ENCODE measurements at places on chromosomes 16 and 17. TPM values are rescaled to one million over a fixed set of nuclear protein-coding genes. Genes with fewer than 3 reads are reported as not detected.

GRCh38 chr17:29619251-29619650, 3.5 kb downstream of the CORO6 start:
- DNase-seq: peak; percentile 48

- DNase-seq: peak; percentile 33
Observed at GRCh38 chr17:12391468-12391867, 274.2 kb upstream of the MYOCD start.

DNA sequence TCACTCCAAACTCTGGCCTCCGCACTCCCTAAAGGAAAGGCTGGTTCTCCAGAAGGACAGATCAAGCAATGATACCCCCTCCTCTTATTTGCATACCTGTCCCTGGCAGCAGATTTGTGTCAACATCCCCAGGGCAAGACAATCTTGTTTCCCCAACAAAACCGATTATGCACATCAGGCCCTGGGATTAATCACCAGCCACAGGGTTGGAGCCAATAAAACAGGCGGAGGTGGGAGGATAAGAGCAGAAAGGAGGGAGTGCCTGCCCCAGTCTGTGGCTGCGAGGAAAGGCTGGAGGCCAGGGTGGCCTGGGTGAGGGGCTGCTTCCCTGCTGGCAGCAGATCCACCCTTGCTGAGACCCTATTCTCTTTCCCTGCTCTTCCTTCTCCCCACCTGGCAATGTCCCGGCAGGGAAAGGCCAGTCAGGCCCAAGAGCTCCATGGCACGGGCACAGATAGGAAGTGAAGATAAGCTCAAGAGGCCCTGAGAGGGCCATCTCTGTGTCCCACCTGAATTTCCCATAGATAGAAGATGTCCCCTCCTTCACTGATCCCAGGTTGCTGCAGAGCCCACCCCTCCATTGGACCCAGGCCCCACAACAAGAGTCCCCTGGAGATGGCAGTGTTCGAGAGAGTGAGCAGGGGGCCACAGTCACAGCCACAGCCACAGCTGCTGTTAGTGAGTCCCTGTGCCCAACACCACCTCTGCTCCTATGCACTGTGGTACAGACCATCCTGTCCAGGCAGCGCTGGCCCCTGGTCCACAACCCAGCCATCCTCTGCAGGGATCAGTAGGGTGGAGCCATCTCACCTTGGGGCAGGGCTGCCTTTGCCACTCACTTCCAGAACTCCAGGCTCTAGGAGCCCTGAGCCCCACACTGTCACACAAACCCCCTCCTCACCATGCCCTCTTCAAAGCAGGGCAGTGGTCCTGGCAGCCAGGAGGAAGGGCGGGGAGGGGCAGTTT, 137.5 kb downstream of the SDK2 start:
- no peak for DNase-seq

DNA sequence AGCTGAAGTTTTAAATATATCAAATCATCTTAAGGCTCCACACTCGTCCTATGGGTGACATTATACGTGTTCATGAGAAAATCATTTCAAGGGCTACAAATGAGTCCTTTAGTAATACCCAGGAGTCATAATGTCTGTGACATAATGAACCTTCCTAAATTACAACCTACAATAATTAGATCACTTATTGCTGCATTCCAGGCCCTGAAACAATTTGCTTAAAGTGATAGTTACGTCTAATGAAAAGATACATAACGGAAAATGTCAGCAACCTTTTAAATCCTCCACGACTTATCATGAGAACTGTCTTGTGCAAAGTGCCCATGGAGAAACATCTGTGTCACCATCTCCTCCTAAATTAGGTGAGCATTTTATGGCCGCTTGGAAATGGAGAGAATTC, 43.4 kb downstream of the IRX3 start:
- DNase-seq: no peak

GRCh38 chr16:566475-567372, at the start of gene NHLRC4:
NHLRC4 (plus strand) TSS chr16:567005; CDS start chr16:568048, 1,043 bp downstream.
- DNase-seq: no peak

- no peak for DNase-seq
Observed at GRCh38 chr16:87227296-87227951, 89.8 kb downstream of the C16orf95 start.

DNA sequence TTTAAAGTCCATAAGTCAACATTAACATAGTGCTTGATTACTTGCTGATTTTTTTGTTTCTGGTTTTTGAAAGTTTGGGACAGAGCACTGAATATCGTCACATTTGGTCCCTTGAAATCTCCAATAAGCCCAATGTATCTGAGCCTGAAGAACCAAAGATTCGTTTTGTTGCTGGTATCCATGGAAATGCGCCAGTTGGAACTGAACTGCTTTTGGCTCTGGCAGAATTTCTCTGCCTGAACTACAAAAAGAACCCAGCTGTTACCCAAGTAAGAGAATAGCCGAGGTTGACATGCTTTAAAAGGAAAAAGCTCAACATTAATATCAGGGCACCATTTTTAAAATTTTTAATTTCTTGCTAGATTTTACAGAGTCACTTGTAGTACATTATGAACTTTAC, 27.7 kb upstream of the GOSR1 start:
- no peak for DNase-seq

- no peak for DNase-seq
Observed at GRCh38 chr16:64133366-64133765, 988.5 kb downstream of the CDH11 start.

GRCh38 chr17:76996741-76997694, 128.8 kb downstream of the MGAT5B start:
- no peak for DNase-seq

GRCh38 chr16:85360323-85361277, 248.3 kb upstream of the CIBAR2 start:
- DNase-seq: no peak

GRCh38 chr16:14109782-14110727, 38.9 kb downstream of the MRTFB start:
- no peak for DNase-seq

- no peak for DNase-seq
Observed at GRCh38 chr16:84291226-84291625, 3.5 kb upstream of the WFDC1 start.

DNA sequence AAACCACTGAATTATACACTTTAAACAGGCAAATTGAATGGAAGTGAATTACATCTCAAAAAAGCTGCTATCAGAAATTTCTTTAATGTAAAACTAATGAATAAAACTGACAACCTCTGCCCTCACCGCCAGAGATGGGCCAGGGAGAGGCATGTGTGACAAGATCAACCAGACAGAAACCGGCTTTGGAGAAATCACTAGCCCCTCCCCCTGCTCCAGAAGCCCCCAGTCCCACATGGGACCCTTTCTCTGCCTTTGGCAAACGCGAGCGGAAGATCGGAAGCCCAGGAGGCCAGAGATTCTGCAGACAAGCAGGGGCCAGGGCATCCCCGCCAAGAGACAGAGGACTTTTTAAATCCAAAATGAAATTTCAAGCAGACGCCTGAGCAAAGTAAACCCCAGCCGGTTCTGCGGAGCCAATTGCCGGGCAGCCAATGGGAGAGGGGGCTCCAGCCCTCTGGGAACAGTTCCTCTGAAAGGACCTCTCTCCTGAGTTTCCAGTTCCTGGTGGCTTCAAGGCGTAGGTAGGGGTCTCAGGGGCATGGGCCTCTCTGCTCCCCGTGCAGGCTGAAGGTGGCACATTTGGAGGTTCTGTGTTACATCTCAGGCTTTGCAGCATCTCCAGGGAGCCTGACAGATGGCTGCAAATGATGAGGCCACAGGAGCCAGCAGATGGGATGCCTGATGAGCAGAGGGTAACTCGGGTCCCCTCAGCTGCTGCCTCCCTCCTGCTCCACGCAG, 118.1 kb downstream of the GSG1L start:
- DNase-seq: no peak

DNA sequence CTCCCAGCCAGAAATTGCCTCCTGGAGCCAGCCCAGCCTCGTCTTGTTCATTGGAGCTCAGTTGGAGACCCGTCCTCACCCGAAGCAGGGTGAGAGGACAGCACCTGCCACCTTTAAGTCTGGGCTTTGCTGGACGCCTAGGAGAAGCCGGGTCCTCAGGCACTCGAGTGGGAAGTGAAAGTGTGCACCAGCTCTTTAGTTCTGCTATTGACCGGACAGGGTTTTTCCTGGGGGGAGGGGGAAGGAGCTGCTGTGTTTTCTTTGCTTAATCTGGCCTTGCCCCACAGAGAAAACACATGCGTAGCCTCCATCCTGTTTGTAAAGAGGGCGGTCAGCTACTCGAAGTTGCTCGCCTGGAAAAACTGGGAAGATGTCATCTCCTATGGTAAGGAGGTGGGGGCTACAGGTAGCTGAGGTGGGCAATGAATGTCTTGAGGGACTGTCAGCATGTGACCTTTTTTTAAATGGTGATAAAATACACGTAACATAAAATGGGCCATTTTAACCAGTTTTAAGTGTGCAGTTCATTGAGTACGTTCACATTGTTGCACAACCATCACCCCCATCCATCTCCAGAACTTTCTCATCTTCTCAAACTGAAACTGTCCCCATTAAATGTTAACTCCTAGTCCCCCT, 34.4 kb downstream of the CMIP start:
- DNase-seq: peak; percentile 57

DNA sequence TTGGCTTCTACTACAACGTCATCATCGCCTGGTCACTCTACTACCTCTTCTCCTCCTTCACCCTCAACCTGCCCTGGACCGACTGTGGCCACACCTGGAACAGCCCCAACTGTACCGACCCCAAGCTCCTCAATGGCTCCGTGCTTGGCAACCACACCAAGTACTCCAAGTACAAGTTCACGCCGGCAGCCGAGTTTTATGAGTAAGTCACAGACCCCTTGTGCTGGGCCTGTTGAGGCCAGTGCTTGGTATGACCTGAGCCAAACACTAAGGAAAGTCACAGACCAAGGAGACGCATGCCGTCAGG, 16.1 kb downstream of the SLC6A2 start:
- no peak for DNase-seq

DNA sequence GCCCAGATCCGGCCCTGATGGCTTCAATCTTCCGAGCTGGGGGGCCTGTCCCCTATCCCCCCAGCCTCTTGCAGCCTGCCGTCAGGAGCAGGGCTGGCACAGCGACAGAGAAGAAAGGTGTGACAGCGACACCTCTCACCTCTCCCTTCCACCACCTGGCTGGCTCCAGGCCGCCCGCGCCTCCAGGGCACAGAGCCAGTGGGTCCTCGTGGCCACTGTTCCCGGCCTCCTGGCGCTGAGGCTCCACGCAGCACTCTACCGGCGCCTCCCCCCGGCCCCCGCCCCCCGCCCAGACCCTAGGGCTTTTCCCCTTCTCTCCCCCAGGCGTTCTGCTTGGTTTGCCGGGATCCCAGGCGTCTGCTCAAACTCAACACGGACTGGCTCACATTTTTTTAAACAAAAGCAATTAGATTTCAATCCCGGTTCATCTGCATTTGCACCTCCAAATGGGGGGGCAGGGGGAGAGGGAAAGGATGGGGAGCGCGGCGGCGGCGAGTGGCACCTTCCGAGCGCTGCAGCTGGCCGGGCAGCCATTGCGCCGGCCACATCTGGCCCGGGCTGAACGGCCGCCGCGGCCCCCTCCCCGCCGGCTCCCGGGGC, 12.8 kb upstream of the CBX8 start:
- DNase-seq: no peak

DNA sequence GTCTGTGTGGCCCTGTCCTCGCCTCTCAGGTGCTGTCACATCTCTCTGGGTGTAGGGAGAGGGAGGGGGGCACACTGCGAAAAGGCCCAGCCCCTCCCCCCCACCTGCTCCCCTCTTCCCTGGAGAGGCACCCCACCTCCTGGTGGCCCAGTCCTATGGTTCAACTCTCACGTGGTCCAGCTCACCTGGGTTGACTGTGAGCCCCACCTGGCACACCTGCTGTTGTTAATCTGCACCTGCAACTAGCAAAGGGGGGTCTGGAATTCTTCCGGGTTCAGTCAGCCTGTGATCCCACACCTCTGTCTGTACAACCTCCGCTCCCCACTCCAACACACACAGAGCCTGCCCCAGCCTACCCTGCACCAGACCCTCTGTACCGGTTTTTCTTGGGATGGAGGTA, 2.0 kb upstream of the SYNGR2 start:
- no peak for DNase-seq

DNA sequence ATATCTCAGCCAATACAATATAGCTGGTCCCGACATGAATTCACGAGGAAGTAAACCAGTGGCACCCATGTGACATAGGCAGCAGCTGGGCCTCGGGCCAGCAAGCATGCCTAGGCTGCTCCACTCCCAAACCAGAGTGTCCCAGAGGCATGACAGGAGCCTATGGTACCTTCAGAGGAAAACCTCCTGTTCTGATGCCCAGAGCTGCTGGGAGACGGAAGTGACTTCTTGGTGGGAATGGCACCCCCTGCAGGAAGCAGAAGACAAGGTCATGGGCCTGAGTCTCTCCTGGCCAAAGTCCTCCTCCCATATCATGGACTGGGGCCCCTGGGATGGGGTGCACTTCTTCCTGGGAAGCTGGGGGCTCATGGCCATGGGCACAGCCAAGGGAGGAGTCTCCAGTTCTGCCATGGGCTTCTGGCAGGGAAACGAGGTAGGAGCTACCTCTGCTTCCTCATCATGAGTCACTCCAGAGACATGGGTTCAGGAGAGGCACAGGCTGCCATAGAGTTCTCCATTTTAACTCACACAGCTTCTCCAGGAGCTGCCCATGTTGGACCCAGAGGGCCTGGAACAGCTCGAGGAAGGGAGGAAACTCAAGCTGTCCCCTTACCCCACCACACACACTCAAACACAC, 13.4 kb downstream of the FBF1 start:
- no peak for DNase-seq

TLCD3B gene
- 3.4 TPM for total RNA-seq

DNAAF1 gene
- total RNA-seq: 0.64 TPM

KRT25 gene
- total RNA-seq: not detected

WSCD1 gene
- 45.7 TPM for total RNA-seq

TBX21 gene
- total RNA-seq: not detected

OR2C1 gene
- not detected for total RNA-seq

SEPTIN1 gene
- not detected for total RNA-seq

KRT9 gene
- not detected for total RNA-seq

CCL5 gene
- 21.5 TPM for total RNA-seq

DHRS7C gene
- total RNA-seq: not detected

All from Caki2 (cell line).